Renal cortical epithelial cell (primary cell): ENCODE measurements at places on chromosomes 5 and 9. TPM values are rescaled to one million over a fixed set of nuclear protein-coding genes. Genes with fewer than 3 reads are reported as not detected.

GRCh38 chr5:178777520-178777919 is 47.1 kb upstream of the ZNF354A start:
- no peak for DNase-seq

DNA sequence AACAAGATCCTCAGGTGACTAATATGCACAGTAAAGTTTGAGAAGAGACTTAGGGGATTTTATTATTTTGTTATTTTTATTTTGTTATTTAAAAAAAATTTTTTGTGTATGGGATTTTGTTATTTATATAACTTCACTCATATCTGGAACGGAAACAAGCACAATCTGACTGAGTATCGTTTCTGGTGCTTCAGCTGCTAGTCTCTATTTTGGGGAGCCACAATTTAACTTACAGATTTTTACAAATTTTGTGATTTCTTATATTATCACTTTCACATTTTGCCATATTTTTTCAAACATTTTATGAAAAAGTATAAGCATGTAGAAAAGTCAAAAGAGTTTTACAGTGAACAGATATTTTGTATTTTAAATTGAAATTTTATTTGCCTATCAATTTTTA is 208.7 kb downstream of the CCDC171 start:
- no peak for DNase-seq

- no peak for DNase-seq
Measured at GRCh38 chr5:97495301-97495700, 312.3 kb upstream of the RIOK2 start.

DNA sequence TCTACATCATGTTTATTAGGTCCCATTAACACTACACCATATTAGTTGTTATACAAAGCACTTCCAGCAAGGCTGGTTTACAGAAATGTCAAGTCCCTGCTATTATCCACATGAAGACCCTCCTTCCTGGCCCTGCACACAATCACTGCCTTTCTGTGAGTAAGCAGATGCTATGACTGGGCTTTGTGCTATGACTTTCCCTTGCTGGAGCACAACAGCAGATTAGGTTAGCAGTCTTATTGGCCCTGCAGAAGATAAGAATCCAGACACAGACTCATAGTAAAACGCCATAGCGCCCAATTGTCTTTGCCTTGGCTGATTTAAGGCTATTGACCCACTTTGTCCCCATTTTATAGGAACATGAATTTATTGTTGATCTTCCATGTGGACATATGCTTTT is 228.9 kb upstream of the ACTBL2 start:
- no peak for DNase-seq

- no peak for DNase-seq
Measured at GRCh38 chr5:173331287-173331686, 3.1 kb upstream of the STC2 start.

GRCh38 chr5:426392-426976 is 16.5 kb upstream of the EXOC3 start:
- DNase-seq: no peak

DNA sequence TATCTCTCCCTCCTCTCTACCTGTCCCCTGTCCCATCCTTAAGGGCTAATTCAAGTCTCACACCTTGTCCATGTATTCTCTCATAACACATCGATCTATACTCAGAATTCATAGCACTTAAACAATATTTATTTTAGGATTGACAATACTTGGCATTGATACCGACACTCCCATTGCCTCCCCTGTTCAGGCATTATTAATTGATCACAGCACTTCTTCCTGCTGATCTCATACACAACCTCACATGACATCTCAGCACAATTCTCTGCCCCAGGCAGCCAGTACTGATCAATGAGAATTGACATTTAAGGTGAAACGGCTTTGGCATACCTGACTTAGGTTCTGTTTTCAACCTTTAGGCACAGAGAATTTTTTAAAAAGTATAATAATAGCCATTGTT is 582.4 kb upstream of the BRINP1 start:
- DNase-seq: no peak

Gene MTX3
- total RNA-seq: 11.6 and 15.4 TPM in 2 replicates

Gene TAF1L
- under 0.01 TPM in 1 of 2 replicates, not detected in the other for total RNA-seq
